ENCODE measurements at places on chromosomes 1 and 21.

DNA sequence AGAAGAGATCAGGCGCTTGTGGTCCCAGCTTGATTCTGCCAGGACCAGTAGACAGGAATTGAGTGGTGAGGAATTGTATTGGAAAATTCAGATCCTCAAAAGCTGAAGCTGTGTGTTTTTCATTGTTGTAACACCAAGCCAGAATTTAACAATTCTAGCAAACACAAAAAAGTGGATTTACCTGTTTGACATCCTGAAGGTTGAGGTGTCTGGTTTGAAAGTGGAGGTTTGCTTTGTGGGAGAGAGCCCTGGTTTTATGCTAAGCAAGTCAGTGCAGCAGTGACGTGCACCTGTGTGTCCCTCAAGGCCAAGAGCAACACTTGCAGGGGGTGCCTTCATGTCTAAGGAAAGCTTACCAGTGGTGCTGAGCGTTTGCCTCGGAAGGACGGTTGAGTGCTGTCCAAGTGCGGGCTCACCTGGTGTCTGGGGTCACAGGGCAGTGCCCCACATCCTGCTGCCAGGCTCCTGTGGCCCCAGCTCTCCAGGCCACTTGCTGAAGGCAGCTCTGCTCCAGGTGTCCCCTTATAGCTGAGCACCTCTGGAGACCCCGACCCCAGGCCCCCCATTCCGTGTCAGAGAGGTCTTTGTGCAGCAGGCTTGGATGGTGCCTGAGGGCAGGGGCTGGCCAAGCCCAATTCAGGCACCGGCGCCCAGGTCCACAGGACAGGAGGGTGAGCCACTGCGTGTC is 27.7 kb downstream of the PCNT start:
- no peak for DNase-seq

- no peak for DNase-seq
Observed at GRCh38 chr21:31176080-31176551, 137.8 kb upstream of the KRTAP19-8 start.

GRCh38 chr1:6667139-6667538 is 34.5 kb downstream of the DNAJC11 start:
- DNase-seq = no peak

DNA sequence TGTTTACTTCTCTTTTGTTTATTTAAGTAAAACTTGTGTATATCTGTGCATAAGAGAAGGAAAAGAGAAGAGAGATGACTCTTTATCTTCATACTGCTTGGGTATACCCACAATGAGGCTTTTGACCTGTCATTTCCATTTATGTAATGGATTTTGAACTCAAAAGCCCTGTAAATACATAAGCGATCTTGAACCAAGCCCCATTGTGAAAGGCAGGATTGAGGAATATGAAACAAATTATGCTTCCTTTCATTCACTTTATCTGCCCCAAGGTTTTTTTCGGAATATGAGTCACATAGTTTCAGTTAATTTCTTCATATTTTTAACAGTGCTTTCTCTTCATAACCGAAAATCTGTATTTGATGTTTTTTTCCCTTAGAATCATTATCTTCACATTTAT is 21.4 kb downstream of the CNST start:
- DNase-seq = no peak

GRCh38 chr1:82844911-82845827 is 1044.4 kb downstream of the ADGRL2 start:
- DNase-seq = no peak

GRCh38 chr1:214213136-214213535 is 67.8 kb upstream of the SMYD2 start:
- DNase-seq = no peak

GRCh38 chr1:193419295-193419694 is 232.9 kb upstream of the B3GALT2 start:
- no peak for DNase-seq

- DNase-seq = no peak
Observed at GRCh38 chr1:150311762-150312161, 9.6 kb upstream of the PRPF3 start.

DNA sequence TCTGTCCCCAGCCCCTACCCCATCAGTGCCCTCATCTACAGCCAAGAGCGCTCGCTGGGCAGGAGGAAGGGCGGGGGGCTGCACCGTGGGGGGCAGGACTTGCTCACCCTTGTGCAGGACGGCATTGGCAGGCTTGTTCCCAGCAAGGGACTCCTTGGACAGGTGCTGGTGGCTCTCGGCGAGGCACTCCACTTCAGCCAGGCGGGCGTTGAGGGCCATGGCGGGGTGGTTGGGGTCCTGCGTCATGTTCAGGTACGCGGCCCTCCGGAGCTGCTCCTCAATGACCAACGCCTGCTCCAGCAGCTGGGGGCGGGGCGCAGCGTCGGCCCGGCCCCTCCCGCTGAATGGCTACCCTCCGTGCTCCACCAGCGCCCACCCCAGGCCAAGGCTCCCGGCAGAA is 64.0 kb downstream of the KCNAB2 start:
- DNase-seq = no peak

DNA sequence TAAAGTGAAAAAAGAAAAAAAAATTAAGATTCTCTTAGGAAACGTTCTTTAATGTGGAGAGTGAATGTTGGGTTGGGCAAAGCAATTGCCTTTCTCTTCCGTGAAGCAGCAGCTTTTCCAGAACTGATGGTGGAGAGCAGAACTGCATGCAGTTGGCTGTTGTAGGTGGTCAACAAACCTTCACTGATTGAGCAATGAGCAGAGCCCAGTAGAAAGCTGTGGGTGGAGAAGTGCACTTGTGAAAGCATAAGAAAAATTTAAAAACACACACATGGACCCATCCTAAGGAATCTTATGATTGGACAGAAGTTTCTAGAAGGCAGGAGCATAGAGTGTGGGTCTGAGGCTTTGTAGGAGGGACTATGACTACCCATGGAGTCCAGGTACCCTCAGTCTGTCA is 4.5 kb downstream of the PRELP start:
- no peak for DNase-seq

GRCh38 chr1:7535934-7536878 is 234.9 kb upstream of the VAMP3 start:
- no peak for DNase-seq

DNA sequence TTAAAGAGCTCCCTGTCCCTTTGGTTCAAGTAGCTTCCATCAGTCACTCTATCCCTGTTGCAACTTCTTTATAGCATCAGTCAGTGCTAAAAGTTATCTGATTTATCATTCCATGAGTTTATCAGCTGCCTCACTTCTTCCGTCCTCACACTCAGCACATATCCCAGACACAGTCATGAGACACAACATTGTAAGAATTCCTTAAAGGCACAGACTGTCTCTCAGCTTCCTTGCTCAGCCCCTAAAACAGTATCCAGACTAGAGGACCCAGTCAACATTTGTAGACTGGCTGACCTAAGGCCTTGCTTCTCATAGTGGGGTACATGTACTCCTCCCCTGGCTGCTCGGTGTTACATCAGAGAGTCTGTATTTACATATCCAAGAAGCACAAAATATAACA is 164.9 kb upstream of the ADGRL2 start:
- DNase-seq = no peak

- peak; percentile 36 for DNase-seq
Observed at GRCh38 chr1:13543451-13544220, 29.8 kb upstream of the LRRC38 start.

DNA sequence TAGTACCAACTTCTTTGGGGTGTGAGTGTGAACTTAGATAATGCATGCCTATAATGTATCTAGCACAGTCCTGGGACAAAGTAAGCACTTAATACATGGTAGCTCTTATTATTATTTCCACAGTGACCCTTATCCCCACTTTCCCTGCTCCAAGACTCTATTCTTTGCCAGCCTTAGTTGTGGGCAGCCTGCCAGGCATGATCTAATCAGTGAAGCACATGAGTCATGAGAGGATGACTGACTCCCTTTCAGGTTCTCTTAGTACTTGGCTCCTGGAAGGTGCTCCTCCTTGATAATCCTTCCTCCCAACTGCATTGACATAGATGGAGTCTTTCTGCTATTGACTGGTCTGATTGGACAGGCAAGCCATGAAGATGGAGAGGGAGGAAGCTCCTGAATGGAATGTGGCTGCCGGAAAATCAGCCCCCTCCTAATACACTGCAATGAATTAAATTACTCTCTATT is 17.4 kb upstream of the GNG12 start:
- DNase-seq = peak; percentile 89

- DNase-seq = no peak
Observed at GRCh38 chr1:164709126-164709525, 150.1 kb downstream of the PBX1 start.

DNA sequence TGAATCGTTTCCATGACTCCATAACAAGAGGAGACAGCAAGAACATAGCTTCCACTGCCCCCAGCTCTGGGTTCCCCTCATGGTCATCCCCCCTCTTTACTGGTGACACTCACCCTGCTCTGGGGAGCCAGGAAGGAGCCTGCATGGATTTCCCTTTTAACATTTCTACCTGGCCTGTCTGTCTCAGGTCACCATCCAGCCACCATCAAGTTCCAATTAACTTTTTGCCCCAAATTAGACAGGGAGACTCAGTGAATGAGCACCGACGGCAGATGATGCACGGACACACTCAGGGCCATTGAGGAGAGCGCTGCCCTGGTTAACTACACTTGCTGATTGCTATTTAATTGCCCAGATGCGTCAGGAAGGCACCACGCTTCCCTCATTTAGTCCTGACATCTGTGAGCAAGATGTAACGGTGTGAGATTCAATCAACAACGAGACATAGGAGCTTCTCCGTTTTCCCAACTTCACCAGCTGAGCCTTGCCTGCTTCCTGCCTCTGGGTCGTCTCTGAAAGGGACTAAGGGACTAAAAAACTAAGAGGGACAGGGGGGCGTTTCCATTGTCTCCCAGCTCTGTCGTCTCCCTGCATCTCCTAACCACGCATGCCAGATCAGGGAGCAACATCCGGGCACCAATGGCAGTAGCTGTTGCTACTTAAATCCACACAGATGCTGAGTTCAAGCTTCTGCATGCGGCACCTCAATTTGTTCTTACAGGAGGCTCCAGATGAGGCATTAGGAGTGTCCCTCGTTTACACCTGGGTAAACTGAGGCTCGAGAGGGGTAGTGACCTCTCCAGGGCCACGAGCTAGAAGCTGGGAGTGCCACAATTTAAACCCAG is 426.7 kb downstream of the NPHP4 start:
- DNase-seq = peak; percentile 21

DNA sequence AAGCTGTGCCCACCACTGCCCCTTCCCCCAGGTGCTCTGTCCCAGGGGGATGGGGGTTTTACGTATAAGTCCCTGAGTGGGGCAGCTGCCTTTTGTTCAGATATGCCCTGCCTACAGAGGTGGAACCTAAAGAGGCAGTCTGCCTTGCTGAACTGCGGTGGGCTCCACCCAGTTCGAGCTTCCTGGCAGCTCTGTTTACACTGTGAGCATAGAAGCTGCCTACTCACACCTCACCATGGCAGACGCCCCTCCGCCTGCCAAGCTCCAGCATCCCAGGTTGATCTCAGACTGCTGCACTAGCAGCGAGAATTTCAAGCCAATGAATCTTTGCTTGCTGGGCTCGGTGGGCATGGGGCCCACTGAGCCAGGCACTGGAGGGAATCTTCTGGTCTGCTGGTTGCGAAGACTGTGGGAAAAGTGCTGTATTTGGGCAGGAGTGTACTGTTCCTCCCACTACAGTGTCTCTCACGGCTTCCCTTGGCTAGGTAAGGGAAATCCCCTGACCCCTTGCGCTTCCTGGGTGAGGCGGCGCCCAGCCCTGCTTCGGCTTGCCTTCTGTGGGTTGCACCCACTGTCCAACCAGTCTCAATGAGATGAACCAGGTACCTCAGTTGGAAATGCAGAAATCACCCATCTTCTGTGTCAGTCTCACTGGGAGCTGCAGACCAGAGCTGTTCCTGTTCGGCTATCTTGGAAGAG is 17.6 kb upstream of the RWDD3 start:
- DNase-seq = no peak

GRCh38 chr1:85451236-85451830 is 13.6 kb downstream of the DDAH1 start:
- DNase-seq = no peak

DNA sequence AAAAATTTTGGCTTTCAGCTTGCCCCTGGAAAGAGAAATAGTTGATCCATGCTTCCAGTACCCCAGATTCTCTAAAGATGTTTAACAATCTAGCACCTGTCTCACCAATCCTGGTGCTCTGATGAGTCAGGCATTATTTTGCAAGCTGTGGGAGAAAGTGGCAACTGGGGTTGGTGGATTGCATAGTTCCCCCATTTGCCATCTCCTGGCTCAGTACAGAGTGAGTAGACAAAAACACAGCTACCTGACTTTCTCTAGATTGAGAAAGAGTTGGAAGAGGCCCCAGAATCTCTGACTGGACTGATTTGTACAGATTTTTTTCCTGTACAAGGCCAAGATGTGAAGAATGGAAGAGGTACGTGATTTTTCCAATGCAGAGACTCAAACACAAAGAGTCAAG is 75.1 kb upstream of the NEGR1 start:
- DNase-seq = no peak

- DNase-seq = no peak
Observed at GRCh38 chr1:162292422-162292849, 84.2 kb downstream of the SPATA46 start.

GRCh38 chr1:18237371-18237770 is 129.8 kb downstream of the IGSF21 start:
- DNase-seq = no peak

GRCh38 chr1:230122366-230123279 is 55.6 kb downstream of the GALNT2 start:
- no peak for DNase-seq

DNA sequence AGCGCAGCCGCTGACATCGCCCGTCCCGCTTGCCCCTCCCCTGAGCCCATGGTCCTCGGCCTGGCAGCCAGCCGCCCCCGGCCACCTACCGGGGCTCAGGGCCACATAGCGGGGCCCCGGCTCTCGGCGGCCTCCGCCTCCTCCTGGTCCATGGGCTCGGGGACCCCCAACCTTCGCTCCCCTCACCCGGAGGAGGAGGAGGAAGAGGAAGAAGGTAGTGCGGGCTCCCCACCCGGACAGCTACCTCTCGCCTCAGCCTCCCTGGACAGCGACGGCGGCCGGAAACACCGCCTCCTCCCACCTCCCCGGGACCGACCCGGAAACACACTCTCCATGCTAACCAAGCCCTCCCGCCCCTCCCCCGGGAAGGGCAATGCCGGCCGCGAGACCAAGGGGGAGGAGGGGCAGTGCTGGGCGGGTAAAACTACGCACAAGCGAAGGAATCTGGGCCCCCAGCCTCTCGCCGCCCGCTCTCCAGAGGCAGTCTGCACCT is at the start of gene KIAA0319L:
Gene KIAA0319L, minus strand, starts transcription at position 286 of the 493 bp plus-strand sequence. CDS start 2,912 bp downstream, outside the sequence.
- peak; percentile 94 for DNase-seq

DNA sequence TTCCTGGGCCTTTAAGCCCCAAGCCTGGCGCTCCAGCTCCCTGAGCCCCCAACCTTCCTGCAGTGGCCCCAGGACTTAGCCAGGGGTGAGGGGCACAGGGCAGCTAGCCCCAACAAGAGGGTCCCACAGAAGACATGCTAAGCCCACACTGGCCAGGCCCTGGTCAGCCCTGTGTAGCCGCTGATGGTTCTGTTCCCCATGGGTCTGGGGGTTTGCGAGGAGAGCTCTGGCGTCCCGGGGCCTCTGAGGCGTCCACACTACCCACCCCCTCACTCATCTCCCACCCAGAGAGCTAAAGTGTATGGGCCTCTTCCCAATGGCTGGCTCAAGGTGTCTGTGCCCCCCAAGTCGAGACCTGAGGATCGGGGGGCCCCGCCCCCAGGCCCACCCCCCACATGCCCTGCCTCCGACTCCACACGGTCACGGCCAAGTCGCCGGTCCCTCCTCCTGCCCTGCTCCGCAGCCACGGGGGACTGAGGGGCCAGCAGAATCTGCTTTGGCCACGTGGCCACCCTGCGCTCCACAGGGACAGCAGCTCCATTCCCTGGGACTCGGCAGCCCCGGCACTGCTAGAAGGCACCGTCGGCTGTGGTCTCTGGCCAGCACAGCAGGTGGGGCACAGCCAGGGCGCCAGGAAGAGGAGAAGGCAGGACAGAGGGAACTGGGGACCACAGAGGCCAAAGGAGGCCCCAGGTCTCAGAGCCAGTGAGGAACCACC is 7.8 kb downstream of the TNFRSF18 start:
- no peak for DNase-seq
